Panc1 (cell line): ENCODE measurements at places on chromosomes 7 and 10.

GRCh38 chr10:25174461-25175230 is at the start of gene GPR158:
GPR158 (plus strand) TSS chr10:25175001; CDS start chr10:25175421, 420 bp downstream.
- DNase-seq, result no peak

GRCh38 chr10:32357056-32357735 is 10.2 kb upstream of the EPC1 start:
- no peak for DNase-seq

GRCh38 chr7:129334473-129334872 is 99.8 kb upstream of the STRIP2 start:
- no peak for DNase-seq

GRCh38 chr7:40015790-40016296 is 65.8 kb downstream of the CDK13 start:
- no peak for DNase-seq

- DNase-seq, result peak; percentile 12
These were observed 6.2 kb upstream of the CH25H start for GRCh38 chr10:89213191-89213808.

- DNase-seq, result no peak
These were observed 53.0 kb downstream of the CCDC186 start for GRCh38 chr10:114121031-114121430.

DNA sequence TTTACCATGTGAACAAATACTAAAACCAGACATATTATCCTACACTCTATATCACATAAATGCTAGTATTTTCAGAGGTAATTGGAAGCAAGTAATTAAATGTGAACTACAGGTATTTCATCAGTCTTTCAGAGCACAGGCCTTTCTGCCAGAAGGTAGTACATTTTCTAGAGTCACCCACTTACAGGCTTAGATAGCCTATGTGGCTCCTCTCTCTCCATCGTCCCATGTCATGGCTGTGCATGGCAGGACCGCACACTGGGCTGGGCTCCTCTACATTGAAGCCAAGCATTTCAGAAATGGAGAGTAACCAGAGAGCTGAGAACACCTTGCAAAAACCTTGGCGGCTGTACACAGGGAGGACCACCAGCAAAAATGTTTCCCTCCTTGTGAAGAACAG is 49.7 kb downstream of the GFRA1 start:
- no peak for DNase-seq

GRCh38 chr7:25894002-25894901 is 257.7 kb upstream of the NFE2L3 start:
- DNase-seq, result no peak

- no peak for DNase-seq
These were observed 235.3 kb upstream of the PRKCQ start for GRCh38 chr10:6815346-6815745.
